ENCODE measurements at places on chromosomes 2 and 18. TPM values are rescaled to one million over a fixed set of nuclear protein-coding genes. Genes with fewer than 3 reads are reported as not detected.

- no peak for DNase-seq
These were observed 14.2 kb upstream of the POLI start for GRCh38 chr18:54255141-54255540.

DNA sequence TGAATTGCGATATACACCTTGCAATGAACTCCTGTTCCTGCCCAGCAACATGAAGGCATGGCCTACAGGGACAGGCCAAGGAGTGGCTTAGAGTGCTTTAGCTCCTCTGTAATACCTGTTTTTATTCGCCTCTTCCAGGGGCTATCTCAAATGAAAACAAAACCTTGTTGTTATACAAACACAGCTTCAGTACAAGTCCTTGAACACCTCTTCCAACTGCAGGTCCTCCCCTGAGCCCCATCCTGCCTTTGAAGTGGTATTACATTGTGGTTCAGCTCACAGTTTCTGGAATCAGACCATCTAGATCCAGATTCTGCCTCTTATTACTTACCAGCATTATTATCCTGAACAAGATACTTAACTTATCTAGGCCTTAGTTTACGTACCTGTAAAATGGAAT, 83.0 kb upstream of the HNRNPA3 start:
- no peak for DNase-seq

The ITGA6 gene
- 6.5 TPM for total RNA-seq

DNA sequence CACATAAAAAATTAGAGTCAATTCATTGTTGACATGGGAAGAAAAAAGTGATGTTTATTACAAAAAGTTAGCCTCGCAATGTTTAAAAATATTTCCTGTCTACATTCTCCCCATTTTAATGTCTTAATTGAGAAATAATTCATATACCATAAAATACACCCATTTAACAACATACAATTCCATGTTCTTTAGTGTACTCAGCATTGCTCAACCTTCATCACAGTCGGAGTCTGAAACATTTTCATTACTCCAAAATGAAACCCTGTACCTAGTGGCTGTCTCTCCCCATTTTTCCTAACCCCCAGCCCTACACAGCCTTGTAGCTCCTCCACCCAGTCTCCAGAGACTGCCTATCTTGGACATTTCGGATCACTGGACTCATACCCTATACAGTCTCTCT, 103.9 kb upstream of the CBLN2 start:
- no peak for DNase-seq

DNA sequence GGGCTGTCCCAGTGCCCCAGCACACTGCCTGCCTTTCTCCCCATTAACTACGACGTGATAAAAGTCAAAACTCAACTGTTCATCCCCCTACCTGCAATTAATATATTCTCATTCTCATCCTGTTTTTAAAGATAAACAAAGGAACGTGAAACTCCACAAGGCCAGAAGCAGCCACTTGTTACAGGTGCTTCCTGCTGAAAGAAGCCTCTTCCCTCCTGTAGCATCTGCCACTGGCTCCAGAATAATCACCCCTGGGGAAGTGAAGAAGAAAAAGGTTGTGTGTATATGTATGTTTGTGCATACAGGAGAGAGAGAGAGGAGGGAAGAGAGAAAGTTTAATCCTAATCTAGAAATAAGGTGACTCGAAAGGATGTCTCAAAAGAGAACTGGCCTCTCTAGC, 27.1 kb downstream of the KIAA2012 start:
- no peak for DNase-seq

- peak; percentile 87 for DNase-seq
These were observed 30.8 kb upstream of the ZNF396 start for GRCh38 chr18:35407871-35408481.

The SLC9A2 gene
- under 0.01 TPM for total RNA-seq

GRCh38 chr2:172208791-172209325, 106.2 kb upstream of the DLX2 start:
- DNase-seq, result peak; percentile 78

- DNase-seq, result peak; percentile 75
These were observed 119.2 kb downstream of the ANKRD44 start for GRCh38 chr2:197191177-197191939.

The GNLY gene
- total RNA-seq, result not detected

GRCh38 chr2:59217360-59217759, 976.2 kb upstream of the FANCL start:
- no peak for DNase-seq

The IWS1 gene
- total RNA-seq, result 36.6 TPM

DNA sequence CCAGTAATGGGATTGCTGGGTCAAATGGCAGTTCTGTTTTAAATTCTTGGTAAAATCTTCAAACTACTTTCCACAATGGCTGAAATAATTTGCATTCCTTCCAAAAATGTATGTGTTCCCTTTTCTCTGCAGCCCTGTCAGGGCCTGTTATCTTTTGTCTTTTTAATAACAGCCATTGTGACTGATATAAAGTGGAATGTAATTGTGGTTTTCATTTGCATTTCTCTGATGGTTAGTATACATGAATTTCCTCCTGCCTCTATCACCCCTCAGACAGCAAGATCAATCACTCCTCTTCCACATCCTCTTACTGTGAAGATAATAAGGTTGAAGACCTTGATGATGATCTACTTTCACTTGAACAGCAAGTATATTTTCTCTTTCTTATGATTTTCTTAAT, 304.8 kb upstream of the FSIP2 start:
- DNase-seq, result no peak

- DNase-seq, result peak; percentile 78
These were observed 1.9 kb downstream of the REV1 start for GRCh38 chr2:99487906-99488305.

GRCh38 chr18:8948471-8949149, 153.9 kb upstream of the NDUFV2 start:
- peak; percentile 93 for DNase-seq

DNA sequence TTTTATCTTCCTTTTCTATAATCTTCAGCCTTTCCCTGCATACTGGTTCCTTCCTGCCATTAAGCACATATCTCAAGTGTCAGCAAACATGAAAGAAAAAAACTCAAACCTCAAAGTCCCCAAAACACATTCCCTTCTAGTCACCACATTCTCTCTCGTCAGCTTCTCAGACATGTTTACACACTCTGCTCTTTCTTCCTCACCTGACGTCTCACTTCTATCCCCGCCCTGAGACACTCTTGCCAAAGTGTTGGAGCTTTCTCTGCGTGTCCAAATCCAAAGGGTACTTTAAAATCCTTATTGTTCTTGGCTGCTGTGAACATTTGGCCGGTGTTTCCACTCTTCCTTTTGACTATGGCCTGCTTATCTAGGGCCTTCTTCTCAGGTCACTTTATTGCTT, 47.9 kb downstream of the SOX11 start:
- no peak for DNase-seq

DNA sequence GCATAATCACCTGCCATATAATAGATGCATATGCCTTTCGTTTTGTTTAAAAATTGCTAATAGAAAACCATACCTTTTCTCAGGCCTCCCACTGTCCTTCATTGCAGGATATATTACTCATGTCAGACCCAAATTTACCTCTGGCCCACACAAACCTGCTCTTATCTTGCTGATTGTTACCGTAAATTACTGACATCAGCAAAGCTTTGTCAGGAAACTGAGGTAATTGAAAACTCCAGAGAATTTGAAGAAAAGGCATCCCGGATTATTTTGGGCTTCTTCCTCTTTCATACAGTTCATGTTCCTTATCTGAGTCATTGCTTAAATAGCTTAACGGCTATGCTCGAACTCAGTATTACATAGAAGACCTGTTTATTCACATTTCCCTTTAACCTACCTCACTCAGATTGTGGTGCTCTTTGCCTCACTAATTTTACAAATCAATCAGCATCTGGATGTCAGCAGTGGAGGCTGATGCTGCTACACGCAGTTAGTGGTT, 145.7 kb downstream of the ZEB2 start:
- DNase-seq, result no peak

DNA sequence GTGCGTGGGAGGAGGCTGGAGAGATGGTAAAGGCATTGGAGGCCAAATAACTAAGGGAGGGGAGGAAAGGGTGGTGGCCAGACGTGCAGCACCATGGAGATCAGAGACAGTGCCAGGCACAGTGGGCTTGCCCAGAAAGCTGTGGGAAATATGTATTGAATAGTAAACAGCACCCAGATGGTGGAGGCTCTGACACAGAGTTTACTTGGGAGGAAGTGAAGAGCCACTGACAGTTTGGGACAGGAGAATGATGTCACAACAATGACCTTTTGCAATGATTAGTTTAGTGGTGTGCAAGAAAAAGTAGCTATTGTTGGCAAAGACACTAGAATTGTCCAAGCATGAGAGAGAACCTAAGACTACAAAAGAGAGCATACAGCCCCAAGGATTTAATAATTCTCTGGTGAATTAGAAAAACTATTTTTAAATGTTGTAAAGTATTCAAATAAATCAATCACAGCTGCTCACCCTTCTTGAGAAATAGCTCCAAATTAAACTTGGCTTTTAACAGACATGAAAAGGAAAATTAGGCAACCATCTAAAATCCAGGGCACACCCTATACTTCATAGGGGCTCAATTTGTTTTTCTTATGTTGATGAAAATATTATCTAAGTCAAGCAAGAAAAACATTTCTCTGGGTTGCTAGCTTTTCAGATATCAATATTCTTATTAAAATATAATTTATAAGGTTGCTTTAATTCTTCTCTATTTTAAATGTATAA, 458.7 kb upstream of the HNRNPA3 start:
- no peak for DNase-seq

The GPR45 gene
- not detected for total RNA-seq

The FOXI3 gene
- total RNA-seq, result not detected

DNA sequence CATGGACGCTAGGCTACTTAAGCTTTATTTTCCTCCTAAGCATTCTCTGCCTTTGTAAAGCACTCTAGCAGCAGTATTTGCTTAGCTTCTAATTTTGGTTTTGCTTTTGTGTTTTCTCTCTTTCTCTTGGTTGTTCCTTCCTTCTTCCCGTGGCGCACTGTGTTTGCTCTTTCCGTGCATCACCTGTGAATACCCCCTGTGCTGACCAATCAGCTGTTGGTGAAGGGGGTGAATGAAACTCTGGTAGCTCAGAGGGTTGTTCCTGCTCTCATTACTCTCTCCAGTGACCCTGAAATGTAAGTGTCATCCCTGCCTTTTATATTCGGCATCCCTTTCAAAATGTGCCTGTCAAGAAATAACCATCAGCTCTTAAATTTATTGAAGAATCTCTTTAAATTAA, 45.5 kb upstream of the TNFRSF11A start:
- DNase-seq, result no peak

GRCh38 chr2:203413796-203414195, 85.6 kb downstream of the ABI2 start:
- no peak for DNase-seq

The SH3RF3 gene
- total RNA-seq, result 14.8 TPM

The PKP4 gene
- 47.4 TPM for total RNA-seq

- DNase-seq, result no peak
These were observed 39.6 kb downstream of the MFSD6 start for GRCh38 chr2:190447766-190448165.

The NTSR2 gene
- total RNA-seq, result not detected

The MCM6 gene
- 14.5 TPM for total RNA-seq

DNA sequence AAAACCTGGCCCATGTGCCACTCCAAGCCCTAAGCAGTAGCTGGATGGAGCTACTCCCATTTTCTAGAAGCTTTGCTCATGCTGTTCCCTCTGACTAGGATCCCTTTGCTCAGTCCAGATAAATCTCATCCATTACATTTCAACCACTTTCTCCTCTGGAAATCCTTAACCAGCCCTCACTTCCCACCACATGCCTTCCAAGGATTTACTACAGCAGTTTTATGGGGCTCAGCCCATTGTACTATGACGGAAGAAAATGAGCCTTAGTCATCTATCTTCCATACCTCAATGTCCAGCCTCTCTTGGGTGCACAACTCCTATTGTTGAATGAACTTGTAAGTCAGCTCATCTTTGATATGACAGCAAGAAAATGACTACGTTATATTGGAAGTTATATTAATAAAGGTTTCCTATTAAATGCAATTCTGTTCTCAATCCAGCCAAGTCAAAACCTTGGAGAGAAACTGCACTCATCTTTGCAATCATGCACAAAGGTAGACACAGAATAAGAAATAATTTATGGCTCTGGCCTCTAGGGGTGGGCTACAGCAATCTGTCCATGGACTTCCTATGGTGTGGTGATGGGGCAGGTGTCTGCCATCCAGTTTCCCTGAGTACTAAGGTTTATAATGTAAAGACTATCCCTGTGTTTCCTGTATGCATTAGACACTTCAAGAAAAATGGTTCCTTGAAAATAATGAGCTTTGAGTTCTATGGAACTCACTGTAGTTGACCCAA, 3.4 kb downstream of the B4GALT6 start:
- DNase-seq, result peak; percentile 41

GRCh38 chr18:1539276-1539675, 634.6 kb downstream of the ADCYAP1 start:
- DNase-seq, result no peak

DNA sequence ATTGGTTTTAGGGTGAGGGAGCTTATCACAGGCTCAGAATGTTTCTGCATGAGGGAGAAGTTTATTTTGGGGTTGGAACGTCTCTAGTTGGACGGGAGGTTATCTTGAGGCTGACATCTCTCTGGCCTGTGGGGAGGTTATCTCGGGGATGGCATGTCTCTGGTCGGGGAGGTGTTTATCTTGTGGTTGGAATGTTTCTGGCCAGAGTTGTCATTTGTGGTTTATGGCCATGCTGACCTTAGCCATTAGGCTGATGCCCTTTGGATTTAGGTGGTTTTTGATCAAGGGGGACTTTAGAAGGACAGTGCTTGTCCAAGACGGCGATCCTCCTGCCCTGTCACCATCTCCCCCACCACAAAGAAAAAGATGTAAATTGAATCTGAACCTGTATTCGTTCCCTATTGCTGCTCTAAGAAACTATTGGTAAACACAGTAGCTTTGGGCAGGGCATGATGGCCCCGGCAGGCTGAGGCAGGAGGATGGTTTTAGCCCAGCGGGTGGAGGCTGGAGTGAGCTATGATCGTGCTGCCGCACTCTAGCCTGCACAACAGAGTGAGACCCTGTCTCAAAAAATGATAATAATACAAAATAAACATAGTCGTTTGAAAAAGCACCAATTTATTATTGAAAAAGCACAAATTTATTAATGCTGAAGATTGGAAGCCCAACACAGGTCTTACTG, 17.8 kb upstream of the MPPE1 start:
- no peak for DNase-seq

The SMYD1 gene
- total RNA-seq, result not detected

- DNase-seq, result no peak
These were observed 535.2 kb downstream of the GALR1 start for GRCh38 chr18:77784759-77785379.

- DNase-seq, result no peak
These were observed 252.8 kb downstream of the LDLRAD4 start for GRCh38 chr18:13471198-13471845.

DNA sequence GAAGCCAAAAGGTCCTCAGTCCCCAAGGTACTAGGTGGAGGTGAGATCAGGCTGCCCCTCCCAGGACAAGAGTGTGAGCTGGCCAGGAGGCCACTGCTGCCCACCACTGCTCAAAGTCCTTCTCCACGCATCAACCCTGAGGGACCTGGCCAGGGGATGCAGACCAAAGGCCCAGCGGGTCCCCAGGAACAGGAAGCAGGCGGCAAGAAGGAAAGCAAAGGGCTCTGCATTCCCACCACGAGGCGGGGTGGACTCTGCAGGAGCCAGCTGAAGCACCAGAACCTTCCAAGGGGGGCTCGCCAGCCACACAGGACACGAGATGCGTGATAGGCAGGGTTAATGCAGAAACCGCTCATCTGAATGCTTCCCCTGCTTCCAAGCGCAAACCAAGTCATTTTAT, 67.4 kb downstream of the TFCP2L1 start:
- no peak for DNase-seq

The RAD51AP2 gene
- total RNA-seq, result not detected

- DNase-seq, result no peak
These were observed 10.0 kb downstream of the FOXI3 start for GRCh38 chr2:88442473-88442872.

The PROKR1 gene
- not detected for total RNA-seq

The PTRHD1 gene
- total RNA-seq, result 21.5 TPM

GRCh38 chr2:45510701-45511420, 100.2 kb downstream of the SRBD1 start:
- DNase-seq, result no peak
